NCI-H774 (cell line): ENCODE measurements at places on chromosomes 1 and 21.
A peak's percentile ranks its signal among the peaks of the same experiment; 100 is the strongest.

DNA sequence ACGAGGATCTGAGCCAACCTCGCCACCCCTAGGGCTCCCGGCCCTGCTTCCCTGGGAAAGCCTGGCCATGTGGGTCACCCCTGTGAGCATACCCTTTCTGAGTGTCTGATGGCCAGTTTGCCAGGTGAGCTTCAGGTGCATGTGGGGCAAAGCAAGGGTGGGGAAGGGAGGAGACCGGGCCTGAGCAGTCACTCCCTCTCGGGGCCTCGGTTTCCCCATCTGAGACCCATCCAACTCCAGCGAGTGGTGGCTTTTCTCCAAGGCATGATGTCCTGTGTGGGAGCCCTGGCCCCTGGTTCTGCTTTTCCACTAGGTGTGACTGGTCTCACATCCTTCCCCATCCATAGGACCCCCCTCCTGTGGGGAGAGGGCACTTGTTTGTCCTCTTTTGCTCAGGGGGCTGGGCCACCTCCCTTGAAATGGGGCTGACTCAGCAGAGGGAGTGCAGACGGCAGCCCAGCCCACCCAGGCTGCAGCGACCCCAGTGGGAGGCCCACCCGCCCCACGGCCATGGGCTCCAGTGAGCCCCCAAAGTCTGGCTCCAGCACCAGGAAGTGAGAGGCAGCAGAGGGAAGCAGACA lies 1.7 kb upstream of the WNT9A start:
- DNase-seq: no peak

DNA sequence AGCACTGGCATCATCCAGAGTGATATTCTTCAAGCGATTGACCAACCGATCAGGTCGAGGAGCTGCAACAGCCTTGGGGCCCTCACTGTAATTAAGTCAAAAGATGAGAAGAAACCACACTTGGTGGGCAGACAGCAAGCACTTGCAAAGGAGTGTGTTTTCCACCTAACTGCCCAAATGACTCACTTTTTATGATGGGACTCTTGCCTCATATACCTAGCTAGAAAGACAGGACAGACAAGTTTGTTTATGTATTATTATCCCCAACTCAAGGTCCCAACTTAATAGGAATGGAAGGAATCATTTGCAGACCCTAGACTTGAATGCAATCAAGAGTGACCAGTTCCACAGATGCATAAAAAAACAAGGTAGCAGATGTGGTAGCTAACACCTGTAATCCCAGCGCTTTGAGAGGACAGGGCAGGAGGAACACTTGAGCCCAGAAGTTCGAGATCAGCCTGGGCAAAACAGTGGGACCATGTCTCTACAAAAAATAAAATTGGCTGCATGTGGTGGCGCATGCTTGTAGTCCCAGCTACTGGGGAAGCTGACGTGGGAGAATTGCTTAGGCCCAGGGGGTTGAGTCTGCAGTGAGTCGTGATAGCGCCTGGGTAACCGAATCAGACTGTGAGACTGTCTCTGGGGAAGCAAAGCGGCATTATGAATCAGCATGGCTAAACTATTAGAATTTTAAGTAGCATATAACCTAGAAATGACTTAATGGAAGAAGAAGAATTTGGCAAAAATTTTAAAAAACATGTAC lies 2.3 kb upstream of the NRAS start:
- no peak for DNase-seq

DNA sequence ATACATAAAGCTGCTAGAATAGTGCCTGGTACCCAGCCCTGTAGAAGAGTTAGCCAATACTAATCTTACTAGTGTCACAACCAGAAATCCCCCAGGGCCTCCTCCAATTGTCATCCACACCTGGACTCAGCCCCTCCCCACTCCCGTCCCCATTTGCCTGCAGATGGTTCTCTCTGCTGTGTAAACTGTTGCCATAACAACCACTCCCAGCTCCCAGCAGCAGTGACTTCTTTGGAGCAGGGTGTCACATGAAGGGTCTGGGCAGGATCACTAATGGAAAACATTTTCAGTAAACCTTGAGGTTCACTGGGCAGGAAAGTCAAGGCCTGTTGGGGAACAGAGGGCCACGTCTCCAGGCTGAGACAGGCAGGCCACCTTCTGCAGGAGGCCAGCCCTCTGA lies 126.0 kb upstream of the IPO9 start:
- DNase-seq: peak; percentile 94

DNA sequence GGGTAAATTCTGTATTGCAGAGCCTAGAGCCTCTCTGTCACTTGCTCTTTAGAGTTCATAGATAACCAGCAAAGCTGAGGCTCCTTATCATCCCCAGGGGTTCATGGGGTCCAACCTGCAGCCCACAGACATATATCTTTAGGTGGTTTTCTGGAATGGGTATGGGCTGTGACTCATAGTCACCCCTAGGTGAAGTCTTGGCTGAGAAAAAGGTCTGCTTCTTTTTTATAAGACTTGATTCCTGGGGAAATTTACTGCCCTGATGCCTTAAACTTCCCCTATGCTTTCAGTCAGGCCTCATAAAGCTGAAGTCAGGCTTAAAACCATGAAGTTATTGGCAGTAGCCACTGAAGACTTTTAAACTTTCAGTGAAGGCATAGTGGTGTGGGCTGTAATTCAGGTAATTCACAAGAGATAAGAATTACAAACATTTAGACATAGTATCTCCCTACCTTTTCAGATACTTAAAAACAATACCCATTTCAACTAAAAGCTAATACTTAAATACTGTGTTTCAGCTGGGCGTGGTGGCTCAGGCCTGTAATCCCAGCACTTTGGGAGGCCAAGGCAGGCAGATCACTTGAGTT lies 46.8 kb downstream of the MACO1 start:
- no peak for DNase-seq

DNA sequence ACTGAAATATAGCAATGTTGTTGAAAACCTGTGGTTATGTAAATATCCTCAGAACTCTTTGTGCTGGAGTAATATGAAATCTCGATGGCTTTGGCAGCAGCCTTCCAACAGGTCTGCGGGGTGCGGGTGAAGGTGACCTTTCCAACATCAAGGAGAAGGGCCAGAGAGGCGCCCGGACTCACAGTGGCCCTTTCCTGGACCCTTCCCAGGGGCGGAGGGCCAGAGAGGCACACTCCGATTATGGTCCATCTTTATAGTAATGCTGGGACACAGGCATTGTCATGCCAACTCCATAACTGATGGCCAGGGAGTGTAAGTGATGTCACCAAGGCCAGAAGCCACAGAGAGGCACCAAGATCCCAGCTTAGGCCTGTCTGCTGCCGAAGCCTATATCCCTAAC lies 18.1 kb downstream of the SLC37A1 start:
- DNase-seq: no peak

- DNase-seq: no peak
Measured at GRCh38 chr1:155294520-155295182, 6.6 kb downstream of the PKLR start.

GRCh38 chr1:185271921-185272320 lies 45.1 kb downstream of the IVNS1ABP start:
- no peak for DNase-seq
